Activated CD8-positive, alpha-beta memory T cell treated with anti-CD3 and anti-CD28 coated beads, Interleukin-2, amount 50 U/mL, for 48 hours (primary cell): ENCODE measurements at places on chromosomes 1 and 21.

DNA sequence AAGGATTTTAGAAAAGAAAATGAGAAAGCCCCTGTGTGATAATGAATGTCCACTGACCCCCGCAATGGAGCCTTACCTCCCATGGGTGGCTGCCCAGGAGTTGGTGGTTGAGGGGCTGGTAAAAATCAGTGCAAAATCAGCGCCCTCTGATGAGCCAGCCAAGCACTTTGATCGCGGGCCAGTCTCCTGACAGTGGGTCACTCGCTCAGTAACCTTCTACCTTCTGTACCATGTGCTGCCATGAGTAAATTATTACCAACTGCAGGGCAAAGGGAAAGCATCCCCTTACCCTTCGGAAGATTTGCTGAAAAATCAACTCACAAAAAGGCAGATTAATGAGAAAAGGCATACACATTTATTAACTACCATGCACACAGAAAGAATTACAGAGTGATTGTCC is 58.8 kb downstream of the KCNK1 start:
- no peak for DNase-seq

GRCh38 chr1:4585216-4585615 is 69.2 kb upstream of the AJAP1 start:
- DNase-seq = peak; percentile 88

DNA sequence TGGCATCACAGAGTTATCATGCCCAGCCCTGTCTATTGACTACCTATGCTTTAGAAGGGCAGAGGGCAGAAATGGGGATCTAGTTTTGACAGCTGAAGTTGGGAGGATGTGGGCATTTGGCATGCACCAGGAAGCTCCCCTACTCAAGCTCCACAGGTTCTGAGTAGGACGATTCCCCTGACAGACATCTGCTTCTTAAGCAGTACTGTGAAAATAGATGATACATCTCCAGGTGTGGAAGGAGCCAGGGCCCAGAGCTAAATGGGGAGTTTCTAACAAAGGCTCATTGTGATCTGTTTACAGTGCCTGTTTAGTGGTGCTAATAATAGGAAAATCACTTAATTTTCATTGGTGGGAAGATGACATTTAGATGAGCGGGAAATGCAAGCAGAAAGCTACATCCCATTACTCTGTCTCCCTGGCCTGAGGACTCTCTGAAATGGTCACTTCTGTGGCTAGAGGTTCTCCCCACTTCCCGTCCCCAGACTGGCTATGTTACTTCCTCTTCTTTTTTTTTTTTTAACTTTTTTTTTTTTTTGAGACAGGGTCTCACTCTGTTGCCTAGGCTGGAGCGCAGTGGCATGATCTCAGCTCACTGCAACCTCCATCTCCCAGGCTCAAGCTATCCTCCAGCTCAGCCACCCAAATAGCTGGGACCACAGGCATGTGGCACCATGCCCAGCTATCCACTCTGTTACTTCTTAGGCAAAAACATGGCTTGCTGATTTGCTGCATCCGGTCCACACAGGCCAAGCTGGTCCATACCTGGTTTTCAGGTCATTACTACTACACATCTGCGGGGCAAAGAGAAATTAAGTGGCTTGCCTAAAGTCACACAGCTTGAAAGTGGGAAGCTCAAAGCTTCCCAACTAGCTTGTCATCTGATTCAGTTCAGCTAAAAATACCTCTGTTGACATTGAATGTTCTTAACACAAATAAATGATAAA is 23.2 kb upstream of the CNIH3 start:
- no peak for DNase-seq

- no peak for DNase-seq
These were observed 27.1 kb downstream of the PKP1 start for GRCh38 chr1:201310251-201310985.

DNA sequence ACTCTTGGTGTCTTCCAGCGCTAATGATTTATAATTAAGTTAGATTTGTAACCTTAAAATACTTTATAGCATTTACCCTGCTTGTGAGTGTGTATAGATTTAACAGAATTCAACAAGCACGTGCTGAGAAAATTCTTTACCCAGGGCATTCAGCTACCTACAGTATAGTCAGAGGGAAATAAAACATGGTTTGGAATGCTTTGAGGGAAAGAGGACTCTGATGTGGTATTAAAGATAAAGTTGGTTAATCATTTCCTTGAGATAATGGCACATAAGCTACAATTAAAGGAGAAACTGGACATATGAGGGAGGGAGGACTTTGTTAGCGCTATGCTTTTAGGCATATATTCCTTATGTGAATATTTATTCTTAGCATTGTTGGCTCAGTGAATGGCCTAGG is 26.4 kb upstream of the IL12RB2 start:
- no peak for DNase-seq

DNA sequence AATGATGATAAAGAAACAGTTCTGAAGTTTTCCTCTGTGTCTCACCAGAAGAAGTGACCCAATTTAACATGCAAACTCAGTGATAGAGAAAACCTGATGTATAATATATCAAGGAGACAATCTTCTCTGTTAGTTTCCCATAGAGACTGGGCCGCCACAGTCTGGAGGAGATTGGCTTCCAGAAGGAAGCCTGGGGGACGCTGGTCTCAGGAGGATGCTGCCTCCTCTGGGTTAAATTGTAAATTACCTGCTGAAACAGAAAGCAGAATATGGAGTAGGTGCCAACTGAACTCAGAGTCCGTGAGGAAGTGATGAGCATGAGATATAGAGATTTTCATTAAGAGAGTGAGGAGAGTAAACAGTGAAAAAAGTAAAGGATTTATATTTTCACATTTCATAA is 15.8 kb downstream of the OR14I1 start:
- DNase-seq = no peak

GRCh38 chr1:219660666-219661463 is 48.0 kb upstream of the ZC3H11B start:
- DNase-seq = peak; percentile 70

DNA sequence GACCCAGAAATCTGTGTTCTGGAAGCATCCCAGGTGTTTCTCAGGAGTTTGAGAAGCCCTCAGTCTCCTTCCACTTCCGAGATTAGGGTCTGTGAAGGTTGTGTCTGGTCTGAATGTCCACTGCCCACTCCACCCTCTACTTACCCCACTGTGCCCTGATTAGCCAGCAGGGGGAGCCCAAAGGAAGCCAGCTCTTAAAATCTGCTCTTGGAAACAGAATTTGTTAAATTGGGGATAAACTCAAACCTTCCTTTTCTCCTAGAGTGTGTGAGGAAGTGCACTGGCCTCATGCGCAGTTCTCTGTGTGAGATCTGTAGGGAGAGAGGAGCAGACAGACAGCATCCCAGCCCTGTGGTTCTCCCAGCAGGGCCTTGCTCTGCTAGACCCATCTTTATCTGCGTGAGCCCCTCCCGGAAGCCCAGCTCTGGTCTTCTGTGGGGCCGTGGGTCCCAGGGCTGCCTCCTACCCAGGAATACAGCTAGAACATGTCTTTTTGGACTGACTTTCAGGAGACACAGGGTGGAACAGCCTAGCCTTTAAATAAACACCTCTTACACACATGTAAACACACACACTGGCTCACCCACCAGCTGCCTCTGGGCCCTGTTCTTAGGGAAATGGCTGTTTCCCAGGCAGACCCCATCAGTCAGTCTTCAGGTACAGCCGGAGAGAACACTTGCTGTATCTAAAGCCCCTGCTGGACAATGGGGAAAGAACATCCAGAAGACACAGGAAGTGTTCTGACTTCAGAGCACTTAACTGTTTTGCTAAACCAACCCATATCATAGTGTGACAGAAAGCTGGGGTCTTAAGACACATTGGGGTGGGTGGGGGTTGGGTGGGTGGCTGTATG is 52.2 kb downstream of the SMYD2 start:
- peak; percentile 62 for DNase-seq

DNA sequence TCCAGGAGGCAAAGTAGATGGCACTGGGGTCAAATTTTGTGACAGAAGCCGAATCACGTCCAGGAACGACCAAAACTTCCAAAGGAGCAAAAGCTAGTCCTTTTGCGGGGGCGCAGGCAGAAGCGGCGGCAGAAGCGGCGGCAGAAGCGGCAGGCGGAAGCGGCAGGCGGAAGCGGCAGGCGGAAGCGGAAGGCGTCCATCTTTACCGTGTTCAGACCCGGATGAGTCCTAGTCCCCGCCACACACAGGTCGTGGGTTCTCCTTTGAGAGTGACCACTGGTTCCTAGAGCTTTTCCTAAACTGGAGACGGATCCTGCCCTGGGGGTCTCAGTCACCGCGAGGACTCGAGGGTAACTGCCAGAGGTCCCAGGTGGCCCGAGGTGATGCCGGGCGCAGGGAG is 53.6 kb downstream of the POFUT2 start:
- no peak for DNase-seq

GRCh38 chr1:78619803-78620579 is at the start of gene IFI44L:
TSS of gene IFI44L (plus strand) at chr1:78620448. CDS start at chr1:78627916, 7,468 bp downstream.
- DNase-seq = peak; percentile 65

DNA sequence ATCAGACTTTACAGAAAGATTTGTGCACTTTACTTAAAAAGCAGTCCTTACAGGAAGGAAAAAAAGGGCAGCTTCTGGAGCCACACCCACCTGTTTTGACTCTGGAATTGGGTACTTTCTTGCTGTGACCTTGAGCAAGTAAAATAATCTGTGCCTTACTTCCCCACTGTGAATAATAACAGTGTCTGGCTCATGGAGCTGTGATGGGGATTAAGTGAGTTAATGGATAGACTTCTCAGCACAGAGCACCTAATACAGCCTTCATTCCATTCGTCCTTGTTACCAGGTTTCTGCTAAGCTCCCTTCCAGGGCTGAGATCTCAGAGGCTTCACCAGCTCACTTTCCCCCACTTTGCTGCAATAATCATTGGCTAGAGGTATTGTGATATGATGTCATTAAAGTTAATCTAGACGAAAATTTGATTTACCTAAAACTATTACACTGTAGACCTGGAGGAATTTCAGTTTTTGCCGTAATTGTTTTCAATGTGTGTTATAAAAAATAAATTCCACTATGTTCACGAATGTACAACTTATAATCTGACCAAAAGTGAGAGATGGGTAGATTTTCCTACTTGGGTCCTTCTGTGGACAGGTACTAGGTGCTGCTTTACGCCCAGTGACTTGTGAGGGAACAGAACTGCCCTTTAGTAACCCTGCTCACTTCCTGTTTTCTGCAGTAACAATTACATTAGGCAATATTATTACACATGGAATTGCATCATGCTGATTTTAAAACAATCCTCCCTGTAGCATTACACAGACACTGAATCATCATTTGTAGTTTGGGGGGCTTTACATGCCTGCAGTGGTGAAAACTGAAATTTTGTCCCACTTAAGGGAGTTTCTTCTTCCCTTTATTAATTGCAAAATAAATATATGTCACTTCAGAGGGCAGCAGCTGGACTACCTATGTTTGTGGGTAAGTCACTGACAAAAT is 19.7 kb upstream of the ABCG1 start:
- no peak for DNase-seq

GRCh38 chr1:196890668-196891067 is 2.8 kb downstream of the CFHR4 start:
- no peak for DNase-seq

DNA sequence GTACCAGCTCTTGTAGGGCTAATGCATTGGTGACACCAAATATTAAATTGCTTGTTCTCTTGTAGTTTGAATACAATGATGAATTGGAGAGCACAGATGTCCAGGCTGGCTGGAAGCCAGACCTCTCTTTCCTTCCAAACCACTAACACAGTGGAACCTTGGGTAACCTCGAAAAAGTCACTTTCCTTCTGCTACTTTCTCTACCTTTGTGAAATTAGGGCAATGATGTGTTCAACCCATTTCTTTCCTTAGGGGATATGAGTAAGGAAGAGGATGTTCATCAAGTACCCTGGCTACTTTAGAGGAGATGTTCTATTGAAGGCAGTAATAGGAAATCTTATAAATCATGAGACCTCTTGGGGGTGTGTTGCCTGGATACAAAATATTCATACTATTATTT is 55.7 kb downstream of the XCL2 start:
- DNase-seq = no peak

DNA sequence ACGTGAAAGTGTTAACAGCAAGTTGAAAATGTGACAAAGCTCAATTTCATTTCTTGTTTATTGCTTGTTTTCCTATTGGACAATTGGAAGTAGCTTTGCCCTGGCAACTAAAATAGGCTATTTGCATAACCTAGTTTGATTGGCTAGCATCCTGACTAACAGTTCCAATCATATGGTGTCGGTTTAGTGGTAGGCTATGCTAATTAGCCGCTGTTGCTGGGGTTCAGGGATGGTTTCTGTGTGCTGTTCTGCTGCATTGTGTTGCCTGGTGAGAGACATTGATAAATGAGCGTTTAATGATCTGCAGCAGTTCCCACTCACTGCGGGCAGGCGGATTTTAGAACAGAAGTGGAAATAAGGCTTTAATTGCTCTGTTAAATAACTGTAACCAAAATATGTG is 68.5 kb downstream of the DYRK1A start:
- no peak for DNase-seq

DNA sequence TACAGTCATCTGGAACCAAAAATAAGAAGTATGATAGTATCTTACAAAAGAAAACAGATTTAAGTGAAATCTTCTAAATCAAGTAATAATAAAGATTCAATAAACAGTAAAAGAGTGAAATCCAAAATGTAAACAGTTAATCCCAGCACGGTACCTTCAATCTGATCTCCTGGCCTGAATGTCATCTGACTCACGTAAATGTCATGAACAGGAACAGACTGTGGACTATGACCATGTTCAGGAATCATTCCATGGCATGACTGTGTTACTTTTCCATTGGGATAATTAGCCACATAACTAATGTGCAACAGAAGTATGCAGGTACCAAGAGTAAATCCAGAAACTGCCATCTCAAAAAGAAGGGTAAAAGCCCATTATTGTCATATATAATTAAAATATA is 18.0 kb downstream of the FRRS1 start:
- no peak for DNase-seq

GRCh38 chr1:233721004-233721595 is 107.2 kb downstream of the KCNK1 start:
- DNase-seq = no peak

GRCh38 chr21:22965455-22966135 is 1967.4 kb downstream of the NCAM2 start:
- no peak for DNase-seq

- no peak for DNase-seq
These were observed 305.0 kb upstream of the ST6GALNAC5 start for GRCh38 chr1:76562292-76562691.

GRCh38 chr1:39816415-39817090 is 27.9 kb upstream of the BMP8B start:
- peak; percentile 63 for DNase-seq

GRCh38 chr1:195188821-195189220 is 1419.4 kb downstream of the KCNT2 start:
- DNase-seq = no peak

- no peak for DNase-seq
These were observed 149.1 kb downstream of the GREM2 start for GRCh38 chr1:240462766-240463395.

GRCh38 chr1:21670059-21670881 is 1.1 kb upstream of the RAP1GAP start:
- peak; percentile 59 for DNase-seq

GRCh38 chr1:46611691-46612221 is 4.9 kb downstream of the MOB3C start:
- no peak for DNase-seq

GRCh38 chr1:44642925-44643324 is 31.4 kb downstream of the TMEM53 start:
- DNase-seq = no peak
